ENCODE measurements at places on chromosomes 4 and X.

- DNase-seq = peak; percentile 23
- H3K4me1 ChIP-seq = no peaks in the 10 kb centered on the region
- H3K4me3 ChIP-seq = no peak overlapping the region
- no peaks in the 10 kb centered on the region for H3K36me3 ChIP-seq
Measured at GRCh38 chr4:110533940-110534339, 58.0 kb downstream of the ENPEP start.

DNA sequence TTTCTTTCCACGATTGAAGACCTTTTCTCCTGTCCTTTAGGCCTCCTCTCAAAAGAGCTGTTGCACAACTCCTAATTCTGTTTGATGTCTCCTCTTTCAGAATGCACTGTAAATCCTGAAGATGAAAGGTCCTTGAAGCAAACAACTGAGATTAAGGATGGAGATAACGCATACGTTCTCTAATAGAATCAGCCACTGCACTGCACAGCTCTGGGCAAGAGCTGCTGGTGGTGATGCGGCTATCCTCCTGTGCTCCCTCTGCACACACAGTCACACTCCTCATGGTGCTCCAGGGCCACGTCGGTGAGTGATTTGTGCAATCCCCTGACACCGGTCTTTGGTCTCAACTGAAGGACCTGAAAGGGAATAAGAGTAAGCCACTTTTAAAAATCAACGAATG is 208.7 kb downstream of the PDGFC start:
- DNase-seq = no peak
- H3K27me3 ChIP-seq = no peaks in the 10 kb centered on the region
- no peak overlapping the region for H3K4me3 ChIP-seq
- H3K27ac ChIP-seq = no peak overlapping the region
- no peaks in the 10 kb centered on the region for H3K4me1 ChIP-seq

GRCh38 chrX:112834031-112834845 is 6.4 kb downstream of the AMOT start:
- H3K27ac ChIP-seq = no peak overlapping the region
- H3K4me1 ChIP-seq = peaks cover 15% of the 10 kb centered on the region
- H3K4me3 ChIP-seq = no peak overlapping the region
- H3K36me3 ChIP-seq = no peaks in the 10 kb centered on the region

DNA sequence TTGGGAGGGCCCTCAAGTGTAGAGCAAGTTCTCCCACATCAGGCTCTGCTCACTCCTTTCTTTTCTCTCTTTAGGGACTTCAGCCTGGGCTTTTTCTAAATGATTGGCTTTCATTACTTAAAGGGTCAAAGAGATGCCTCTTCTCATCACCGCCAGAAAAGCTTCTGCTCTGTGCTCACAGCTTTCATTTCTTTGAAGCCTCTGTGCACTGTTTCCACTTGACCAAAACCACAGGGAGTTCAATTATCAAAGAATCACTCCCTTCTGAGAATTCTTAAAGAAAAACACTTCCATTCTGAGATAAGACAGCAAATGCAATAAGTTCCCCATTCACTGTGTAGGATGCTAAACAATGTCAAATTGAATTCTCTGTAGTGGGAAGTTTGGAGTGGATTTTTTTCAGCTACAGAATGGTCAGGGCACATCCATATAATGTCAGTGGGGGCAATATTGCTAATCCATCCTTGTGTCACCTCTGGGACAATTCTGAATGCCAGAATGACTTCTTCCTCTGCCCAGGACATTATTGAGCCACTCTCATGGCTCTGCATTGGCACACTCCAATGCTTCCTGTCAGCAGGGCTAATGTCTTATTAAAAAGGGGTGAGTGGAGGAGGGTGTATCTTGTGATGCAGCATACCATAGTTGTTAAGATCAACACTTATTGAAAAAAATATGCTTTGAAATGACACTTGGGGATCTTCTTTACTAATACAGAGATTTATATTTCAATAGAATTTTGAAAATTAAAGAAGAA is 217.6 kb downstream of the SNCA start:
- H3K27ac ChIP-seq = no peak overlapping the region
- DNase-seq = no peak
- no peak overlapping the region for H3K4me3 ChIP-seq
- H3K36me3 ChIP-seq = no peaks in the 10 kb centered on the region
- no peaks in the 10 kb centered on the region for H3K4me1 ChIP-seq

- DNase-seq = no peak
- H3K36me3 ChIP-seq = peaks cover 10% of the 10 kb centered on the region
- no peak overlapping the region for H3K27ac ChIP-seq
- H3K27me3 ChIP-seq = no peaks in the 10 kb centered on the region
- no peak overlapping the region for H3K4me3 ChIP-seq
Measured at GRCh38 chr4:87049508-87049907, 114.7 kb downstream of the AFF1 start.

- H3K4me1 ChIP-seq = no peaks in the 10 kb centered on the region
- no peak overlapping the region for H3K4me3 ChIP-seq
- no peak for DNase-seq
- no peak overlapping the region for H3K27ac ChIP-seq
- no peaks in the 10 kb centered on the region for H3K27me3 ChIP-seq
Measured at GRCh38 chr4:86653237-86653865, 59.2 kb downstream of the PTPN13 start.

DNA sequence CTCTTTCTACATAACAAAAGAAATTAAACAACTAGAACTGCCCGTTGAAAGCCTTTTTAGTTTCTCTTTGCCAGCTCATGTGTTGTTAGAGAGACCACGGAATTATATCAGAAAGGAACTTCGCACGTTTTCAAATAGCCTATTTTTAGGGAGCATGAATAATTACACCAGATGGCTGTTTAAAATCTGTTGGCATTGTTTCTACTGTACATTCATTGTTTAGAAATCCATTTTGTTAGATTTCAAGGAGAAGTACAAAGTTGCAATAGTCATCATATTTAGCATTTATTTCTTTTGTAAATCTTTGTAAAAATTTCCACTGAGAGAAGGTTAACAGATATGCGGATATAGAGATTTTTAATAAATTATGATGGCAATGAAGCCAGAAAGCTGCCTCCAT is 403.0 kb upstream of the HS3ST1 start:
- no peaks in the 10 kb centered on the region for H3K36me3 ChIP-seq
- no peaks in the 10 kb centered on the region for H3K27me3 ChIP-seq
- H3K27ac ChIP-seq = no peak overlapping the region
- H3K4me1 ChIP-seq = no peaks in the 10 kb centered on the region

DNA sequence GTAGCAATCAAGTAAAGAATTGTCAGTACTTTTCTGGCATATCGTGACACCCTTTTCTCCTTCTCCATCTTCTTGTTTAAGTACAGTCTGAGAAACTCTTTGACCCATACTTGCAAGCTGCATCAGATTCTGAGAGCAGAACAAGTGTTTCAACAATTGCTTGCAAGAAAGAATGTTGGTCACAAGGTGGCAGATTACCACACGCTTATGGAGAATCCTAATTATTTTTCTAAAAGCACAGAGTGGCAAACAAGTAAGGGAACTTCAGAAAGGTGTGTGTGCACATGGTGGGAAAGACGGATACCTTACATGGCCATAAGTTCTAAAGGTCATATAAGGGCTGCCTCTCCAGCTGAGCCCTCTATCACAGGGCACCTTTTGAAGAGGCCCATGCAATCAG is 136.4 kb upstream of the FGF13 start:
- H3K27ac ChIP-seq = no peak overlapping the region
- H3K27me3 ChIP-seq = no peaks in the 10 kb centered on the region
- no peaks in the 10 kb centered on the region for H3K4me1 ChIP-seq
- H3K4me3 ChIP-seq = no peak overlapping the region
- DNase-seq = peak; percentile 22
- no peaks in the 10 kb centered on the region for H3K36me3 ChIP-seq

DNA sequence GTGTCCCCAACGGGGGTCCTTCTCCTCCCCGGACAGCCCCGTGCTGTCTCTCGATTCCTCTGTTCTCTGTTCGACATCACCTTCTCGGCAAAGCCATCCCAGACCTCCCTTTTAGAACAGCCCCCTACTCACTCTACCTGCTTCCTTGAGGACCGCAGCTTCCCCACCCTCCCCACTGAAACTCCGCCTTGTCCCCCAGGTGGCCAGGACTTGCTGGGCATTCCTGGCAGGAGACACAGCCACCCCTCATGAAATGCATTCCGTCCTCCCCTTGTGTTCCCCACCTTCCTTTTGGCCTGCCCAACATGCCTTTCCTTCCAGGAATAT is 34.8 kb upstream of the GPR78 start:
- H3K36me3 ChIP-seq = no peaks in the 10 kb centered on the region
- no peak for DNase-seq
- no peaks in the 10 kb centered on the region for H3K4me1 ChIP-seq
- no peak overlapping the region for H3K27ac ChIP-seq

DNA sequence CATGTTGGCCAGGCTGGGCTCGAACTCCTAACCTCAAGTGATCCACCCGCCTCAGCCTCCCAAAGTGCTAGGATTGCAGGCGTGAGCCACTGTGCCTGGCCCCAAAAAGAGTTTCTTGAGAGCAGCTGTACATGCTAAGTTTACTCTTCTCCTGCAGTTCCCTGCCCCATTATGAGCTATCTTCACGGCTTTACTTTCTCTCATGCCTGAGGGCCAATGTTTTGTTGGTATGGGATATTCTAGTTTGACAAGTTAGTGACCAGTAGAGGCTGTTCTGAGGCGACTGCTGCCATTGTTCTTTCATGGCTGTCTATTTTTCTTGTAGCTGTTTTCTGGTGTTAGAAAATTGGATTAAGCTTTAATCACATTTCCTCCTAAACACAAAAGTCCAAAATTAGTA is 78.0 kb upstream of the STX18 start:
- DNase-seq = no peak
- H3K4me1 ChIP-seq = no peaks in the 10 kb centered on the region
- H3K27ac ChIP-seq = no peak overlapping the region
- no peaks in the 10 kb centered on the region for H3K36me3 ChIP-seq

DNA sequence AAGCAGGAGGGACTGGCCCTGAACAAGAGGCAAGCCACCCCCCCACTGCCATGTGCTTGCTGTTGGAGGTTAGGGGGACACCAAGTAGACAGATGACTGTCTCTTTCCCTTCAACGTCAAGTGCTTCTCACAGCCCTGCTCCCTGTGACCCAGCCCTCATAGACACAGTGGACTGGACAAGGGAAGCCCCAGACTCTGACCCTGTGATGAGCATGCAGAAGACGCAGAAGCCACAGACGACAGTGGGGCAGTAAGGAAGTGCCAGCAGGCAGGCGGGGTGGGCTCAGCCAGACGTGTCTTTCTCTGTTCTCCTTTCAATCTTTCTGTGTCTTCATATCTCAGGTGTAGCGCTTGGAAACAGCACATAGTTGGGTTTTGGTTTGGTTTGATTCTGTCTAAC is 2.4 kb upstream of the L1CAM start:
- H3K27me3 ChIP-seq = peaks cover 23% of the 10 kb centered on the region
- no peaks in the 10 kb centered on the region for H3K36me3 ChIP-seq
- no peak overlapping the region for H3K27ac ChIP-seq
- DNase-seq = no peak

GRCh38 chrX:82333575-82333974 is 1131.7 kb downstream of the SH3BGRL start:
- no peaks in the 10 kb centered on the region for H3K4me1 ChIP-seq
- H3K36me3 ChIP-seq = no peaks in the 10 kb centered on the region
- no peak overlapping the region for H3K27ac ChIP-seq
- peak; percentile 14 for DNase-seq
- no peak overlapping the region for H3K4me3 ChIP-seq

- H3K27me3 ChIP-seq = no peaks in the 10 kb centered on the region
- H3K27ac ChIP-seq = no peak overlapping the region
- H3K4me3 ChIP-seq = no peak overlapping the region
Measured at GRCh38 chr4:74490736-74491135, 45.8 kb downstream of the AREG start.

DNA sequence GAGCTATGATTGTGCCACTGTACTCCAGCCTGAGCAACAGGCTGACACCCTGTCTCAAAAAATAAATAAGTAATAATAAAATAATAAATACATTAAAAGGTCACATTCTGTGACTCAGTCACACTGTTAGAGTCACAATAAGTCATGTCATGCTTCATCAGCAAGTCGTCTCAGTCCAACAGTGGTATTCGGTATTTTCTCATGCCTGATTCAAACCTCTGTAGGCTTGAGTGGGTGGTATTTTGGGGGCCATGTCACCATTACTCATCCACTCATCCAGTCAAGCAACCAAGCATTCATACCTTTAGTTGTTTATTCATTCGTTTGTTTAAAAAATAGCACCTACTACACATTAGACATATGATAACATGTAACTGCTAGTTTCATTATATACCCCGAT is 46.9 kb downstream of the SUPT20HL2 start:
- H3K4me3 ChIP-seq = no peak overlapping the region
- no peak for DNase-seq
- no peaks in the 10 kb centered on the region for H3K27me3 ChIP-seq
- no peak overlapping the region for H3K27ac ChIP-seq
- H3K36me3 ChIP-seq = no peaks in the 10 kb centered on the region

DNA sequence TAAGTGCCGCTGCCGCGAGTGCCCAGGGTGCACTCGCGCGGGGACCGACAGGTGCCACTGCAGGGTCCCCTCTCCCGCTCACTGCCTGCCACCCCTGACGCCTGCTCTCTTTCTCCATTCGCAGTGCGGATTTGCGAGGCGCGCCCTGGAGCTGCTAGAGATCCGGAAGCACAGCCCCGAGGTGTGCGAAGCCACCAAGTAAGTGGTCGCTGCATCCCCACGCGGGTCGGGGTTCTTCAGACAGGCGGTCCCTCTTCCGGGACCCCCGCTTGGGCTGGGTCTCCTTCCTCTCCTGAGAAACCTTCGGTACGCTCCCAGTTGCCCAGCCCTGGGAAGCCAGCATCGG is 547 bp downstream of the GUCY1A1 start:
- no peaks in the 10 kb centered on the region for H3K36me3 ChIP-seq
- H3K4me3 ChIP-seq = peak overlapping the region; percentile 76
- peak; percentile 26 for DNase-seq

DNA sequence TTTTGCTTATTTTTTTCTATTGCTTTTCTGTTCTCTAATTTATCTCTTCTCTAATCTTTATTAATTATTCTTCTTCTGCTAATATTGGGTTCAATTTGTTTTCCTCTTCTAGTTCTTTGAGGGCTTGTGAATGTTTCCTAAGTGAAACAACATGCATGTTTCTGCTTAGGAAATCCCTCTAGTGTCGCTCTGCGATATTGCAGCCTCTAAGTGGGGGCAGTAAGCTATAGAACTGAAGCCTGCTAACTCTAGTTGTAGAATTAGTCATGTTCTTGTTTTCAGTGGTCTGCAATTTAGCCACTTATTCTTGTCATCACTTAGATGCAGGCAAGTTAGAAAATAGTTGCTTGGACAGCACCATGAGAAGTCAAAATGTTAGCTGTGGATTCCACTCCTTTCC is 222.6 kb downstream of the SPIN4 start:
- no peak overlapping the region for H3K27ac ChIP-seq
- DNase-seq = peak; percentile 2
- no peak overlapping the region for H3K4me3 ChIP-seq
- H3K36me3 ChIP-seq = no peaks in the 10 kb centered on the region

DNA sequence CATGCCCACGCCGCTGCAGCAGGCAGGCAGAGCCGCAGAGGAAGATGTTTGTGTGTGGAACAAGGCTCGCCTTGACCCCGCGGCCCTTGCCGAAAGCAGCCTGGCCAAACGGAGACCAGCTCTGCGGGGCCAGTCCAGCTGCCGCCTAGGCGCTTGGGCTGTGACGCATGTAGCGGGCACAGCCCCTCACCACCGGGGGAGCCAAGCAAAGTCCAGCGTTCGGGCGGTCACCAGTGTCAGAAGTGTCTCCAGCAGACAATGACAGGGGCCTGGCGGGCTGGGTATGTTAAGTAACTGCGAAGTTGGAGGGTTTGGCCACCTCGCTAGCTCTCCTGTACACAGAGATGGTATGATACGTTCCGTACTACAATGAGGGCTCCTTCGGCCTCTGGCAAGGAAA is 1.3 kb downstream of the AMER1 start:
- H3K27ac ChIP-seq = peak overlapping the region; percentile 89
- peak; percentile 29 for DNase-seq
- H3K4me1 ChIP-seq = peaks cover 5% of the 10 kb centered on the region
- H3K4me3 ChIP-seq = peak overlapping the region; percentile 58
- H3K27me3 ChIP-seq = no peaks in the 10 kb centered on the region
- no peaks in the 10 kb centered on the region for H3K36me3 ChIP-seq

Data from stomach (tissue), 19 donors.